ENCODE measurements at places on chromosomes 11 and 22.

GRCh38 chr22:48318575-48319320, 1508.9 kb downstream of the BRD1 start:
- DNase-seq: no peak

DNA sequence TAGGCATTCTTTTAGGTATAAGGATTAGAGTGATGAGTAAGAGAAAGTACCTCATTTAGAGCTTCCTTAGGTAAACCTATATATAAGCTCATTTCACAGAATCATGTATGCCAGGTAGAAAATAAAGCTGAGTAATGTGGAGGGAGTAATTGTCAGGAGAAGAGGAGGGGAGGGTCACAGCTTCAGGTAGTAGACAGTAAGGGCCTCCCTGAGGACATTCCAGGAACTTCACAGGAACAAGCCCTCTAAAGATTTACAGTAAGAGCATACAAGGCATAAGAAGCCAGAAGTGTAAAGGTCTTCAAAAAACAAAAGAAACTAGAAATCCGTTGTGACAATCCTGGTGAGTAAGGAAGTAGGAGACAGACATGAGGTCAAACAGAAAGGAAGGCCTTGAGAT, 57.6 kb downstream of the USP47 start:
- DNase-seq: no peak

- DNase-seq: no peak
Observed at GRCh38 chr11:68659158-68659921, 25.0 kb upstream of the GAL start.

- DNase-seq: no peak
Observed at GRCh38 chr11:128512474-128512996, 74.8 kb downstream of the ETS1 start.

DNA sequence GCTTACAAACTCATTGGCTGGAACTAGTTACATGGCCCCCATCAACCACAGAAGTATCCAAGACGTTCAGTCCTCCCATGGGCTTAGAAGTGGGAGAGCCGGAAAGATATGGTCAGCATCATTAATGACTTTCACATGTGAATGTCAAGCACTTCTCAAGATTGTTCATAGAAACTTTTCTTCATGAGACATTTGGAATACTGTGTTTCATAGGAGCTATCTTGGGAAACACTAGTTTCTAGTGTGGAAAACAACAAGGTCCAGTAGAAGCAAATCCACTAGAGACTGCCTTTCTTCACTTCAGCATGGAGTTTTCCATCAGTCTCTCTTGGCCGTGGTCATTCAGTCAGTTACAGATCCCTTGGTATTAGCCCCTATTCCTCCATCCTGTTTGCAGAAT, 160.9 kb downstream of the C11orf91 start:
- DNase-seq: no peak

DNA sequence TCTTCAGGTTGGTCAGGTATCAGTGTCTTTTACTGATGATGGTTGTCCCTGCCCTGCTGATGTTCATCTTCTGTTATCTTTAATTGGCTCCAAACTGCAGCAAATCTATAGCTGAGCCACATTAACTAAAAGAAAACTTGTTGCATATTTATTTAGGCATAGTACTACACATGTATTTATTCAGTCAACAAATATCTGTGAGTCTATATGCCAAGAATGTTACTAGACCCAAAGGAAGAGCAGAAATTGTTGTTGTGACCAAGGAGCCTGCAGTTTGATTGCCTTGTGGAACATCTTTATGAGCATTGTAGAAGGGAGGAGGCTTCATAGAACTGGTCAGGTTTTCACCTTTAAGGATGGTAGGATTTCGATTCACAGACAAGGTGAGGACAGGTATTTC, 10.1 kb downstream of the BMAL1 start:
- DNase-seq: no peak

DNA sequence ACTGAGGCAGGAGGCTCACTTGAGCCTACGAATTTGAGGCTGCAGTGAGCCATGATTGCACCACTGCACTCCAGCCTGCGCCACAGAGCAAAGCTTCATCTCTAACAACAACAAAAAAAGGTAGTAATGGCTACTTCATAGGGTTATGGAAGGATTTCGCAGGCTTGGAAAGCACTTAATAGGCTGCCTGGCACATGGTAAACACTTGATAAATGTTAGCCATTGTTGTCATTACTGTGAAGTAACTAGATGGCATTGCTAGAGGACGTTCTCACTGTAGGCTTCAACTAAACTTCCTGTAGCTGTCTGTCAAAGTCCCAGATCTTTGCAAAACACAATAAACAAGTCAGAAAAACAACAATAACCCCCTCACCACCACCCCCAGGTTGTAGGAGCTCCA, 357.2 kb upstream of the NARS2 start:
- no peak for DNase-seq

- peak; percentile 66 for DNase-seq
Observed at GRCh38 chr22:22099194-22099486, 116.6 kb upstream of the TOP3B start.

GRCh38 chr11:27116684-27117083, 76.1 kb downstream of the BBOX1 start:
- no peak for DNase-seq

GRCh38 chr11:65315866-65316226, 1.2 kb downstream of the CDC42EP2 start:
- no peak for DNase-seq

GRCh38 chr11:85922367-85922766, 67.2 kb downstream of the CCDC83 start:
- no peak for DNase-seq

- no peak for DNase-seq
Observed at GRCh38 chr22:44383652-44384562, 71.2 kb upstream of the SHISAL1 start.

GRCh38 chr22:20429254-20430100, 8.1 kb downstream of the SCARF2 start:
- DNase-seq: peak; percentile 91

- peak; percentile 30 for DNase-seq
Observed at GRCh38 chr11:128522943-128523518, 64.3 kb downstream of the ETS1 start.

DNA sequence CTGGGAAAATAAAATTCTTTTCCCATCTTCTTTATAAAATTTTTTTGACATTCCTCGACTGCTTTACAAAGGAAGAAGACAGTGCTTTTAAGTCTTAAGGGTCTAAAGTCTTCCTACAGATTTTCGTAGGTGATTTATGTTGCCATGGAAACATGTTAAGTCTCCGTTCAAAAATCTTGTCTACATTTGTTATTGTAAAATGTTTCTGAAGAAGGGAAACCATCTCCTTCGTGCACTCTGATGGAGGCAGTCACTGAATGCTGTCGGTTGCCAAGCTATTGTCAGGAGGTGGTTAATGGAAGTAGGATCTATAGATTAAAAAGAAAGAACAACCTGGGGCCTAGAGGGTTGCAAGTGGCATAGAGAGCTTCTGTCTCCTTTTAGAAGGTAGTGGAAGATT, 52.6 kb downstream of the MAP6 start:
- no peak for DNase-seq

DNA sequence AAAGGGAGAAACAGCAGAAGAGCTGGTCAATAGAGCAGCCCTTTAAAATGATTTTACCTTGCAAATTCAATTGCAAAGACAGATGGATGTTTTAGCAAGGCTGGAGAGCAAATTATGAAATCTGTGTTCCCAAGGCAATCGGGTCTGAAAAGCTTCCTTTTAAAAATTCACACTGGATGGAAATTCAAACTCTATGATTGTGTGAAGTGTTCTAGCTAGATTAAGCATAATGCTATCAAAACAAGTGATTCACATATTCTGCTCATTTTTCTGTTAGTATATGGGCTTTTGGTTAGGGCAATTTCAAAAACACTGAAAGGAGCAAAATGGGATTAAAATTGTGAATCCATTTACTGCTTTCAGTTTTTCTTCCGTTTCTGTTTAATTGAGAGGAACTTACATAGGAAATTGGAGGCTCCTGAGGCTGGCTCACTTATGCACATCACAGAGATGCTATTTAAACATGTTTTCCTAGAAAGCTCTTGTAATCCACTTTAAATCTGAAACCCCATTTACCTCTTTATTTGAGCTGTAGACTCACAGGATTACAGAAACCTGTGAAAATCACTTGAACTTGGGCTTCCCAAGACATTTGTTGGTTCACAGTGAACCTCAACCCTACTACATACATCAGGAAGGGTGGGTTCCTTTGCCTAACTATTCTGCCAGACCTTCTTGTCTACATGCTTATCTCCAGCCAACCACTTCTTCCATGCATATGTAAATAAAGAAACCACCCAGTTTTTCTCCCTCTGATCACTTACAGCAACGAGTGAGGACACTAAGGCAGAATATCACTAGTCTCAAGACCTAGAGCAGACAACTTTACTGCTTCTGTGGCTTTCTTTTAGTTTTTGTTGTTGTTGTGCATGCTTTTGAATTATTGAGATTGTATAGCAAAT, 201.9 kb upstream of the PITPNB start:
- no peak for DNase-seq

DNA sequence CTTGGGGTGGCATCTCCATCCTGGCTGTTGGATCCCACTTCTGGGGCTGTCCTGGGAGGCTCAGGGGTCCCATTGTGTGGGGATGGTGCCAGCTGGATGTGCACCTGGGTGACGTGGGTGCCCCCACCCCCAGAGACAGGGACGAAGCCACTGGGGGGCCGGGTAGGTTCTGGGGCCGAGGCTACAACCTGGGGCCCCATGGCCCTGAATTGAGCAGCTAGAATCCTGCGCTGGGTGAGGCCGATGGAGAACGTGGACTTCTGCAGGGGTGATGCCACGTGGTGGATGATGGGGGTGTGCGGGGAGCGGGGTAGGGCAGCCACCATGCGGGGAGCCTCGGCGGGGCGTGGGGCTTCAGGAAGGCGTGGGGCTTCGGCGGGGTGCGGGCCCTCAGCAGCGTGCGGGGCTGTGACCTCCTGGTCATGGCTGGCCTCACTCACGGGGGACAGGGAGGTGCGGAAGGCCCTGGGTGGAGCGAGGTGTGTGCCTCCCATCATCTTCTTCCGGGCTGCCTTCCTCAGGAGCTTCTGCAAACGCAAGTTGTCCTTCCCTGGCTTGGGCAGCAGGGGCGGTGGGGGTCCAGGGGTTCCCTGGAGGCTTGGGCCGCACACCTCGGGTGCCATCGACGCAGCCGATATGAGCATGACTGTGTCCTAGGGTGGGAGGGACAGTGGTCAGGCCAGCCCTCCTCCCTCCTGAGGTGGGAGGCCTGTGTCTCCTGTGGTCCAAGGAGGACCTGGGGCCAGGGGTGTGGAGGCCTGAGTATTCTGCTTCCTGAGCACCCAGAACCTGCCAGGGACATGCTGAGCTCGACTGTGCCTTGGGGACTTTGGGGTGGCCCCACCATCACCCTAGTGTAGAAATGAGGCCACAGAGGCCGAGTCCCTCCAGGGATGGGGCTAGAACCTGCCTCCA, 1.5 kb downstream of the PRR33 start:
- peak; percentile 24 for DNase-seq

- no peak for DNase-seq
Observed at GRCh38 chr11:95149651-95150364, 60.2 kb downstream of the ENDOD1 start.

DNA sequence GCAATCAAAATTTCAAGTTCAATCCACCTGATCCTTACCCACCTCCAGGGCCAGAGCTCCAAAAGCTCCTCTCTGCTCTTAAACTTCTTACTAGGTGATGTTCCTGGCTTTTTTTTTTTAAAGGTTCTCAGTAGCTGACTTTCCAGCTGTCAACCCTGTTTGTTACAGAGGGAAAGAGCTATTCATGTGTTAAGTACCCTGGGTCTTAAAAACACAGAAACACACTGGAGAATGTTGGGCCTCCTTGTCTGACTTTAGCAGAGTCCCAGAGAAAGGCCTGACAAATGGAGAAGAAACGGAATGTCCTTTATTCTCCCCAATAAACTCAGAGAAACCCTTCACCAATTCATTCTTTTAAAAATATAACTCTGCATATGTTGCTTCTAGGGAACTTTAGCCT, 3.2 kb downstream of the LRRC4C start:
- no peak for DNase-seq

GRCh38 chr11:88555018-88555828, 217.7 kb upstream of the CTSC start:
- DNase-seq: no peak

DNA sequence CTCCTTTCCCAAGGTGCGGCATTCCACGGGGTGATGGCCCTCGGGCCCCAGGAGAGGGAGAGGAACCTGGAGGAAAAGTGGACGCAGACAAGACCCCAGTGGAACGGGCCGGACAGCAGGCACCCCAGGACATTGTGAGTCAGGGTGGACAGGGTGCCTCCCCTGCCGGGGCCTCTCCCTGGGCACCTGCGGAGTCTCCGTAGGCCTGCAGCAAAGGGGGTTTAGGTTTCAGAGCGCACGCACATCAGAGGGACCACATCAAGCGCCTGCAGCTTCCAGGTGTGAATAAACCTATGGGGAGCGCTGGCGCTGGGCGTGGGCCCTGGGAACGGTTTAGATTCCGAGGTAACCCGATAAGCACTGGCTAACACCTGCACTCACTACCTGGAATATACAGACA, 22.7 kb upstream of the FGF19 start:
- DNase-seq: no peak

- no peak for DNase-seq
Observed at GRCh38 chr11:14376920-14377319, 17.9 kb upstream of the RRAS2 start.

GRCh38 chr22:44586999-44587736, 89.1 kb upstream of the RTL6 start:
- DNase-seq: no peak

DNA sequence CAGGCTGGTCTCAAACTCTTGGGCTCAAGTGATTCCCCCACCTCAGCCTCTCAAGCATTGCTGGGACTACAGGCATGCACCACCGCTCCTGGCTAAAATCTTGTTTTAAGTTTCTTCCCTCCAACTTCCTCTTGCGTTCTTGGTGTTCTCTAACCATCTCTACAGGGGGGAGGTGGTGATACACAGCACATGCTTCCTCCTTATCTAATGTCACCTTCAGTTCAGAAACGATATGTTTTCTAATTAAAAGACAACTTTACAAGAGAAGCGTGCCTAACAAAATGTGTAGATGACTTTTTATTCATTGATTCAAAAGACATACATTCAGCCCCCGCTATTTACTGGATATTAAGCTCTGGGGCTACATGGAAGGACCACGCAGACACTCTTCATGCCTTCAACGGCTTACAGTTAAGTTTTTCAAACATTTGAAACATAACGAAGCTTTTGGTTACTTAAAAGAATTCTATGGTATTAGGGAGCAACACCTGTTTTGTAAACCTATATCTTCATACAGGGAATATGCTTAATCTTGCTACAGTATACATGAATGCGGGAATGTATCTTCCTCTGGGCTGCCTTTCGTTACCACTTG, 933 bp upstream of the DLAT start:
- peak; percentile 53 for DNase-seq

All from GM10248 (cell line).